ENCODE measurements at places on chromosomes 5 and 9.

DNA sequence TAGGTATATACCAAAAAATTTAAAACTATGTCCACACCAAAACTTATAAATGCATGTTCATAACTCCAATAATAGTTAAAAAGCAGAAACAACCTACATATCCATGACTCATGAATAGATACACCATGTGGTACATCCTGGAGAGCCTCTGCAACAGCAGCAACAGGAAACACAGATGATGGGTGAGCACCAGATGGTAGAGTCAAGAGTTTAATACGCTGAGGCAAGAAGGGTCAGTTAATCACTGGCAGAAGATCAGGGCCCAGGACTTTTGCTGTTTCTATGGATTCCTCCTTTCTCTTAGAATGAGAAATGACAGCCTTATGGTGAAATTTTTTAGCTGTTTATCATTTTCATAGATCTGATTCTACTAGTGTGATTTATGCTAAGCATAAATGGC, 351.8 kb upstream of the ADAMTSL1 start:
- no peak for DNase-seq

- DNase-seq: no peak
Observed at GRCh38 chr5:175692235-175692995, 34.5 kb downstream of the HRH2 start.

GRCh38 chr5:142098931-142099330, 9.6 kb upstream of the NDFIP1 start:
- no peak for DNase-seq

DNA sequence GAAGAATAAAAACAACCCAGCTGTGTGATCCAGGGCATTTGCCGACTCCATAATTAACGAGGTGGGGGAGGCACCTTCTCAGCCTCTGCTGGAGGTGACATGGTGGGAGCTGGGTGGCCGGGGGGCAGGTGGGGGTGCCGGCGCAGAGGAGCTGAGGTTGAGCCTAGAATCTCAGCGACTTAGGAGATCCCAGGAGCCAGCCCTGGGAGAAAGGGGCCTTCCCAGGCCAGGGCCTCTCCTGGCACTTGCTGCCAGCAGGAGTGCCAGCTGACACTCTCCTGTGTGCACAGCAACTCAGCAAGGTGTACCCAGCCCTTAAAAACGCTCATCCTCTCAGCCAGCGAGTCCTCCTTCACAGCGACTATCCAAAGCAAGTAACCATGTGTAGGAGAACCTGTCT, 62.8 kb upstream of the FCN1 start:
- no peak for DNase-seq

DNA sequence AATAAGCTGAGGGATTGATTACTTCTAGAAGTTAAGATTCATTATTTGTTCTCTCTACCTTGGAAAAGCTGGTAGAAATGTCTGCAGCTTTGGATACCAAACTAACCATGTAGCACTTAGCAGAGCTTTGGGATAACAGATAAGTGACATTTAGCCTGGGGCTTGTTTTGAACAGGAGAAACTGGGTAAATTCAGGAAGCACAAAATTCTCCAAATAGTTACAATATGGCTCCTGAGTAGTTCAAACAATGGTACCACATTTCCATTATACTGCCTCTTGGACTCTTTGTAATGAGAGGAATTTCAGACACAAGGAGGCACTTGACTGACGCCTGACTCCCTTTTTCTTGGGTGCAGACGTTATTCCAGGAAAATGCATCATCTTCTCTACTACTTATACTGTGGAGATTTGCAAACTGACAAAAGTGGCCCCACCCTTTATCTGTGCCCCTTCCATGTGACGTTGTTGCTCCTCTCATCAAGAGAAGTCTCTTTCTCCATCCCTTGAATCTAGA, 22.5 kb downstream of the PRUNE2 start:
- no peak for DNase-seq

DNA sequence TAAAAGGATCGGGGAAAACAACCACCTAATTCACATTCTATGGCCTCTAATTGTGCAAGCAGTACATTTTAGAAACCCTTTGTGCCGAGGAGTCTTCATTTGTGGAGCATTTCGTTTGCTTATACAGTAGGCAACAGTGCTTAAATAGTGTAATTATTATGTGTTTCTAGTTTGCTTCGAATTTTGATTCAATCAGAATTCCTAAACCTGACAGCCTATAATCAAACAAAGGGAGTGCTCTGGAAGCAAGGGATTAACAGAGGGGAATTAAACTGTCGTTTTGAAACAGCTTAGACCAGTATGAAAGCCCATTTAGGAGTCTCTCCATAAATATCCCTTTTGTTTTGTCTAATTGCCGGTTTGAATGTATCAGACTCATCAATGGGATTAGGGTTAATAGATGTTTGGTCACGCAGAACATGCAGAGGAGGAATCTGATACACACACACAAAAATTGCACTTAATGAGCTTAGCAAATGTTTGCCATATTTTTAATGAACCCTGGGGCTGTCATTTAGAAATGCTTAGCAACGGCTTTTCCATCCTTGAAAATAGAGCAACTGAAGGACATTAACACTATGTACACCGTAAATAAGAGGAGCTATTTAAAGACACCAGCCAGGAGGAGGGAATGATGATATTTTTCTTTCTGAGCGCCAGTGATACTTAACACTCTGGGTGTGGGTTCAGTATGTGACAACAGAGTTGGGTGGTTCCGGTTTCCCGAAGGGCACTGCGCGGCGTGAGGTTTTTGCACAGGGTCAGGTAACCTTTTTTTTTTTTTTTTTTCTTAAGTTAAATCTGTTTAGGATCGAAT, 404.7 kb downstream of the TLE4 start:
- no peak for DNase-seq

DNA sequence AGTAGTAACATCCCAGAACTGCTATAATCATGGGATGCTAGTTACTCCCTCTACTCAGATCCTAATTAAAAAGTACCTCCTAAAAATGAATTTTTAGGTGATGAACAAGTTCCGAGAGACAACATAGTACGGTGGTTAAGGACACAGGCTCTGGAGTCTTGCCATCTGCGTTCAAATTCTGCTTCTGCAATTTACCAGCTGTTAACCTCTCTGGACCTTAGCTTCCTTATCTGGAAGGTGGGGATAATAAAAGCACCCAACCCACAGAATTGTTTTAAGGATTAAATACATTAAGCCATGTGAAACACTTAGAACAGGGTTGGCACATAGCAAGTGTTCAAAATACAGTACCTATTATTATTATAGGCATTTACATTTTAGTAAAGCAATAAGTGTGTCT, 77.5 kb upstream of the XPA start:
- DNase-seq: no peak

- DNase-seq: no peak
Observed at GRCh38 chr9:37340961-37341360, 81.5 kb upstream of the GRHPR start.

DNA sequence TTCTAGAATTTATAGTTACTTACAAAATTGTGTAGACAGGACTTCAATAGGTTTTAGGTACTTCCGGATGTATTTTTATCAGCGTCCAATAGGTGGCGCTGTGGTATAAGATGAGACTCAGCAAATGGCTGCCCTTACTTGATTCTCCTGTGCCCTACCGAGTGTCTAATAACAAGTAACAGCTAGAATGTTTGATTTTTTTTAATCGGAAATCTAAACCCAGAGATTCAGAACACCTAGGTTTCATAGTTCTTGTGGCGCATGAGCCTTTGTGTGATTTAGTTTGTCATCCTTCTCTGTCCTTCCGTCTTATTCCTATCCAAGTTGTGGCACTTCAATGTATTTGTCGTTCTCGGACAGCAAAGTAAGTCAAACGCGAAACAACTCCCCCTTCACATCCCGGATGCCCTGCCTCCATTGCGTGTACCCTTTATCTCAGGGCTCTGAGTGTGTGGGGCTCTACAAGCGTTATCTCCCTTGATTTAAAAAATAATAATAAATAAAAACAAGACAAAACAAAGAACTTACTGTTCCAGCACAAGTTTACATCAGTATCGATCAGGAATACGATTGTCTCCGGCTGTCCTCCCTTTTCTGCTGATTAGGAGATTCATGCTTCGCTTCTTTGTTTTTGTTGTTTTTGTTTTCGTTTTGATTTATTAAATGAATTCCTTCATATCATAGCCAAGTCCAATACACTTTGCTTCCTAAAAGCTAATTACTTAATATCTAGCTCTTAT, 50.7 kb upstream of the SLC30A5 start:
- DNase-seq: peak; percentile 66

- DNase-seq: no peak
Observed at GRCh38 chr5:39205550-39205949, 13.8 kb downstream of the FYB1 start.

DNA sequence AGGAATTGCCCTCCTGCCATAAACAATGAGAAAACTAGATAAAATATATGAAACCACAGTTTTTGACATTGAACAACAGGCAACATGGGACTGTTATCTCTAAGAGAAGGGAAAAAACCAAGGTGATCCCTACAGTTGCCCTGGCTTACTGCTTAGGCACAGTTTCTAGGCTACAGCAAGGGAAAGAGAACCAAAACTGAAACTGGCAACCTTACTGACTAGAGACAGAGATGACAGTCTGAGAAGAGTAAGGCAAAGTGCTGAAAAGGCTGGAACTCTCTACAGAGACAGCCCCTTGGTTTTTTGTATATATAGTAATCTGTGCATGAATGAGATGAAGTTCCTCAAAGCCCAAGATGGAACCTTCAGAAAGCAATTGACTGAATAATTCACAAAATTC, 36.2 kb upstream of the REEP2 start:
- DNase-seq: no peak

- DNase-seq: no peak
Observed at GRCh38 chr9:80025131-80025530, 453.4 kb downstream of the TLE4 start.

- no peak for DNase-seq
Observed at GRCh38 chr5:84383816-84384603, 670 bp downstream of the EDIL3 start.

- DNase-seq: no peak
Observed at GRCh38 chr9:134321946-134322741, 4.1 kb upstream of the RXRA start.

DNA sequence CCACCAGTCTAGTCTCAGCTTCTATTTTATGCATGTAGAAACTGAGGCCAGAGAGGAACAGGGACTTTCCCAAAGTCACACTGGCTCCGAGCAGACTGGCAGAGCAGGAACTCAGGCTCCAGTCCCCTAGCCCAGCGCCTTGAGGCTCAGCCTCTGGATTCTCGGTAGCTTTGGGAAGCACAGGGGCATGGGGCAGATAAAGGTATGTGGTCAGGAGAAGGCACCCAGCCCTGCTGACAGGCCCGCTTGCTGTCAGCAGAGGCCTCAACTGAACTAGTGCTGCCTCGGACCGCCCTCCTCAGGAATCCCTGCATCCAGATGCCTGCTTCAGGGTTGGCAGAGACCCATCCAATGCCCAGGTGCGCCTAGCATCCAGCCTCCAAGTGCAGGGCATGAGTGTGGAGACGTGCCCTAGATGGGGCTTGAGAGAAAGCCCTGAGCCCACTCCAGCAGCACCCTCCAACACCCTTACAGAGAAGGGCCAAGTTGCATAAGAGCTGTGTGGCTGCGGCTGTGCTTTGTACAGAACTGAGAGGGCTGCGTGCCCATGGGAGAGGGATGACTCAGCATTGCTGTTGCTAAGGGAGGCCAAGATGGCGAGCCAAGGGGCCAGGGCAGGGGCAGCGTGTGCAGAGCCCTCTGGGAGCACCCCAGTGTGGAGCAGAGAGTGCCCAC, 168.6 kb downstream of the MACROH2A1 start:
- no peak for DNase-seq

- no peak for DNase-seq
Observed at GRCh38 chr9:128800061-128800460, 13.0 kb downstream of the TBC1D13 start.

DNA sequence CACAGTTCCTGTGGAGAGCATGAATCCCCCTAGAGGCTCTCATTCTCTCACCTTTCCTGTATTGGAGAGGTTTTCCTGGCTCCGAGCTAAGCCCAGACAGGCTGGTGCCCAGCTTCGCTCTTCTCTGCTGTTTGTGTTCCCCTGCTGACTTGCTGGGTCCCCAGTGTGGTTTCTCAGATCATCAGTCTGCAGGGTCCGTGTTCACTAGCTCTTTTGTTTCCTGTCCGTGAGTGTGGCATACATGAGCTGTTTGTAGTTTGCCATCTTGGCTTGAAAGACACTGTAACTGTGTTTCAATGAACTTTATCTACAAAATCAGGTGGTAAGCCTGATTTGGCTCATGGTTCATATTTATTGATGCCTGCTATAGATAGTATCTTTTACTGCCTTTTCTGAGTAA, 23.8 kb downstream of the LOX start:
- no peak for DNase-seq

DNA sequence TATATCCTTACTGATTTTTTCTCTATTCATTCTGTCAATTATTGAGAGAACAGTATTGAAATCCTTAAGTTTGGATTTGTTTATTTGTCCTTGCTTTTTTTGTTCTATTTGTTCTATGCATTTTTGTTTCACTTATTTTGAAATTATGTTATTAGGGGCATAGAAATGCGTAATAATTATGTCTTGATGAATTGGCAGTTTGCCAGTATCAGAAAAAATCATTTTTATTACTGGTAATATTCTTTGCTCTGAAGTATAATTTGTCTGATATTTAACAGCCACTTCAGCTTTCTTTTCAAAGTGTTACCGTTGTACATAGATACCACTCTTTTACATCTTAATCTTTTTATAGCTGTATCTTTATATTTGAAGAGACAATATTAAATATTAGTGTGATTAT, 2090.9 kb upstream of the WWC1 start:
- no peak for DNase-seq

GRCh38 chr9:136606687-136607333, 55.9 kb upstream of the EGFL7 start:
- no peak for DNase-seq

GRCh38 chr5:123483446-123484077, 28.4 kb upstream of the CSNK1G3 start:
- no peak for DNase-seq

DNA sequence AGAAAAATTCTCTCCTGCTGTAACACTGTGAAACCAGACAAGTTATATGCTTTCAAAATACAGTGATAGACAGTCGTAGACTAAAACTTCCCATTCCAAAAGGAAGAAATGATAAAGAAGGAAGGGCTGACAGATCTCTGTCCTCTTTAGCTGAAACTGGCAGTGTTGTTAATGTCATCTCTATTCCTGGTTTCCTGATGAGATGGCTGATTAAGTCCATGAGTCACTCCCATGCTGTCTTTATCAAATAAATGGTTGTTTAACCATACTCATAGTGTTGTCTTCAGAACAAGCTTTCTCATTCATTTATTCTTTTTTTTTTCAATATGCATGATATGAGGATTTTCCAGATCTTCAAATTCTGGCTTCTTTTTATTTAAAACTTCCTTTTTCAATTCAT, 952.2 kb upstream of the WWC1 start:
- DNase-seq: no peak

- DNase-seq: no peak
Observed at GRCh38 chr5:180618829-180619562, 27.7 kb upstream of the SCGB3A1 start.
